Left lung (tissue), 14 donors: ENCODE measurements at places on chromosomes 1 and 21. TPM values are rescaled to one million over a fixed set of nuclear protein-coding genes. Genes with fewer than 3 reads are reported as not detected.

Gene BRWD1
- polyA plus RNA-seq: 49.6 TPM

Gene HSPG2
- polyA plus RNA-seq: 170 TPM

Gene NOS1AP
- 2.2 TPM for polyA plus RNA-seq

Gene HSPA6
- 1.4 TPM for polyA plus RNA-seq

Gene FNDC10
- polyA plus RNA-seq: 1.5 TPM

Gene RIPK4
- 8.6 TPM for polyA plus RNA-seq

Gene SNAP47
- polyA plus RNA-seq: 44.2 TPM

Gene ATP6V1G3
- polyA plus RNA-seq: not detected

GRCh38 chr1:66637146-66637545 is 103.2 kb downstream of the SGIP1 start:
- DNase-seq: no peak

DNA sequence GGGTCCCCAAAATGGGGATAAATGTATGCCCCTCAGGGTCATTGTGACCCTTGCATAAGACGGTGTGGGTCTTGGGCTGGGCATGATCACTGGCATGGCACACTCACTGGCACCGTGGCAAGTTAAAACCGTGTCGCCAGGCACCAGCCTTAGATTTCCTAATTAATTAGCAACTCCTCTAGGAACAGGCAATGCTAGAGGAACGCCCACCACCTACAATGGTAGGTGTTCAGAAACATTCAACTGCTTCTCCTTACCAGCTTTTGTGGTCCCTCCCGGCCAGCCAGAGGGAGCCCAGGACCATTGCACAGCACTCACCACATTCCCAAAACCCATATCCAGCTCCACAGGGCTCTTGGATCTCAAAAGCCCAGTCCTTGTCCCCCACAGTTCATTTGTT is 36.4 kb downstream of the EPHA2 start:
- DNase-seq: peak; percentile 26

- DNase-seq: no peak
Observed at GRCh38 chr1:201634261-201634660, 95.3 kb downstream of the NAV1 start.

- DNase-seq: peak; percentile 21
Observed at GRCh38 chr1:153888533-153888932, 34.2 kb downstream of the GATAD2B start.

DNA sequence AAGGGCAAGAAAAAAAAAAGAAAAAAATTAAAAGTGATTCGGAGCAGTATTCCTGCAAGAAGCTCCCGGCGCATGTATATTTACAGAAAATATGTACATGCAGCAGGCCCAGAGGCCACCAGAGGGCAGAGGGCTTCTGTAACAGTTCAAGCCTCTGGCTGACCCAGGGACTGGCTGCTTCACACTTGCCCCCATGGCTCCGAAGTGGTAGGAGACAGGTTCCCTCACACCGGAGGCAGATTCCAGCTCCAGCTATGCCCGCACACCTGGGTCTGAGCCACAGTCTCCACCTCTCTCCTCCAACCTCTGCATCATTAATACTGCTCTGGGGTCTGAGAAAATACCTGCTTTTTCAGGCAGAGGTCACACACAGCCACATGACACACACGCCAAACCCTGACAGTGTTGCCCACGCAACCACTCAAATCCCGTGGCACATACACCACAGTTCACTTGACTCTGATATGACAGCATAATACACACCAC is 2.2 kb upstream of the ARHGAP30 start:
- no peak for DNase-seq

- DNase-seq: no peak
Observed at GRCh38 chr1:190619724-190620123, 142.1 kb upstream of the BRINP3 start.

DNA sequence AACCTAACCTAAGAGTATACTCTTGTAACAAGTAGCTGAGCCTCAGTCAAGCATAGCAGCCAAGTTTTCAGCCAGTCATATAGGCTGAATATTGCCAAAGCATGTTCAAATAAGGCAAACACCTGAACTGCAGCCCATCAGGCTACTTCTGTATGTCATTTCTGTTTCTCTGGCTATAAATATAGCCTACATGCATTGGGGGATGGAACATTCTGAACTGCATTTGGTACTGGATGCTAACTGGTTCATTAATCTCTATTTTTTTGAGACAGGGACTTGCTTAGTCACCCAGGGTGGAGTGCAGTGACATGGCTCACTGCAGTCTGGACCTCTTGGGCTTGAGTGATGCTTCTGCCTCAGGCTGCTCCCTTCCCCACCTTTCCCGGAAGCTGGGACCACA is 37.3 kb downstream of the MAST2 start:
- DNase-seq: no peak

DNA sequence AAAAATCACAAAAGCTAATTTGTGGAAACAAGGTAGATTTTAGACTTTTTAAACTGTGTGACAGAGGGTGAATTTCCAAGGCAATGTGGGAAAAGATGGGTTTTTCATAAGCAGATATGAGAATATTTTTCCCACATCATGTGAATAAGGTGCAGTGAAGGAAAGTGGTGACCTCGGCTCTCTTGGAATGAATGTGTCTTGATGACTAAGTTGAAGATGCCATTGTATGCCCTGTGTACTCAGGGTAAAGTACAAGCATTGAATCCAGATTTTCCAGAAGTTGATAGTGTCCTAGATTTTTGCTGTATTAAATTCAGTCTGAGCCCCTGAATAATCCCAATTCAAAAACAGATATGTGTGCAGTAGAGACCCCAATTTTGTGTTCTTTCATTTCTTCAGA is 442.6 kb upstream of the ADGRL2 start:
- no peak for DNase-seq

DNA sequence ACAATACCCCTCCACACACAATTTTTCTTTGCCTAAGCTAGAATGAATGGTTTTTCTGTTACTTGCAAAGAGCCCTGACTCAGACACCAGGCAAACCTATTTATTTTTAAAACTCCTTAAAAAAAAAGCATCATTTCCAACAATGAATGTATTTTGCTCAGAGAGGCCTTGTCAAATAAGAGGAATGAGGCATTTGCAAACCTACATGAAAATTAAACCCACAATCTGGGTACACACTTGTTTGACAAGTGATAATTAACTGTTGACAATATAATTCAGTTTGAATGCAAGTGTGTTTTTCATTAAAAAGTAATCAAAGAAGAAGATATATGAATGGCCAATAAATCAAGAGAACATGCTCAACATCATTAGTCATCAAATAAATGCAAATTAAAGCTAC is 339.5 kb downstream of the PTPRU start:
- no peak for DNase-seq

- no peak for DNase-seq
Observed at GRCh38 chr1:3518256-3518655, 63.8 kb downstream of the ARHGEF16 start.

DNA sequence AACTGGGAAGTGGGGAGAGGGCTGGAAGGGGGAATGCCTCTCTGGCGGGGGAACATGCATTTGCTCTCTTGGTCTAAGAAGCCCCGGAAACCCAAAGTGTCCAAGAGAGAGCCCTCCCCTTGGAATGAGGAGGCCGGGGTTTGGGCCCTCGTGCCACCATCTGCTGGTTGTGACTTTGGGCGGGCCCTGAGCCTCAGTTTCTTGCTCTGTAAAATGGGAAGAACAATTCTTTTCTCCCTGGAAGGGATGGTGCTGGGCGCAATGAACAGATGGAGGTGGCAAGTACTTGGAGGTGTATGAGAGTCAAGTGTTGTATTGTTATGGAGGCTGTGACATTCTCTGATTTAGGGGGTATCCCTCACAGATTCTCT is 69.9 kb upstream of the TARDBP start:
- DNase-seq: no peak

- no peak for DNase-seq
Observed at GRCh38 chr1:199123615-199124014, 484.8 kb downstream of the PTPRC start.

DNA sequence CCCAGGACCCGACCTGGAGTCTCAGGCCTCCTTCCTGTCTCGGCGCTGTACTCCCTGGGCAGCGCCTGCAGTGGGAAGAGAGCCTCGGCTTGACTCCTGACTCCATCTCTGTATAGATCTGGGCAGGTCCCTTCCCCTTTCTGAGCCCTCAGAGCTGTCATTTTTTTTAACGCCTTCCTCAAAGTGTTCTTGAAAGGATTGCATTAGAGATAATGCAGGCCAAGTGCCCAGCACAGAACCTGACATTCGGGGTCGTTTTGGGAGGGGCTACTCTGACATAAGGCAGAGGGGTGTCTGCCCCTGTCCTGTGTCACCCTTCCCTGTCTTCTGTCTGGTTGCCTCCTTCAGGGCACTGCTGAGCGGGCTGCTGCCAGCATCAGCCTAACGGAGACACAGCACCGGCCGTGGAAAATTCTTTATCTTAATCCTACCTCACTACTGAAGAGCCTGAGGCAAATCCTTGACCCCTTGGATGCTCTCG is 271.6 kb downstream of the TRABD2B start:
- no peak for DNase-seq

- peak; percentile 69 for DNase-seq
Observed at GRCh38 chr1:183234660-183235476, 48.8 kb downstream of the LAMC2 start.

DNA sequence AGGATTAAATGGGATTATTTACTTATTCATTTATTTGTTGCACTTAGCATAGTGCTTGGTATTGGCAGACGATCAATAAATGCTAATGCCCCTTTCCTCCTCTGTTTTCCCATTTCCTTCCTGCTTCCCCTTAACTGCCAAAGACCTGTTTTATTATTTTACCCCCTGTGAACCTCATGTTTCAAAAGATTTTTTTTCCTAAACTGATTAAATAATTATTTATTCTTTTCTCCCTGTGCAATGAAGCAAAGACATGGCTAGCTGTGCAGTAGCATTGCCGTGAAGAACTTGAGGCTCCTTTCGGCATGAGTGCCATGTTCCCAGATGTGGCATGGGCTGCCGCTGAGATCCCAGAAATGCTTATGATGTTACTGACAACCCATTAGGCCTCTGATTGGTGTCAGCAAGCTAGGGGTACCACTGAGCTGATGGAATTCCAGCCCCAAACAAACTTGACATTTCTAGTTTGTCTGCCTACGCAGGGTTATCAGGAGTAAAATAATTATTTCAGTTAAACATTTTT is 266.4 kb upstream of the TMEM51 start:
- no peak for DNase-seq
